ENCODE measurements at places on chromosomes 1 and 21.

DNA sequence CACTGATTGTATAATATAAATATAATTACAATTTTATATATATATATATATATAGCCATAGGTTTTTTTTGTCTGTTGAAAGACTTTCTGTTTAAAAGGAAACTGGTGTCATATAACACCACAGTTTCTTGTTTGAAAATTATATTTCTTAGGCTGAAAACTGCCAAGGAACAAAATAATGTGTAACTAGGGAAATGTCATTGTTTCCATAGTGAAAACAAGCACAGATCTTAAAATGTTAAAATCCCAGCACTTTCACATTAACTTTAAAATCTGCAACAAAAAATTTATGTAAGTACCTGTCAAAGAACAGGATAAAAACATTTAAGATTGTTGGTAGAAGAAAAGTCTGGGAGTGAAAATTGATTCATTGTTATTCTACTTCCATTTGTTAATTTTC, 104.2 kb downstream of the ATP6V1G3 start:
- no peak for DNase-seq

- no peak for DNase-seq
Measured at GRCh38 chr1:208533746-208534598, 289.8 kb upstream of the PLXNA2 start.

DNA sequence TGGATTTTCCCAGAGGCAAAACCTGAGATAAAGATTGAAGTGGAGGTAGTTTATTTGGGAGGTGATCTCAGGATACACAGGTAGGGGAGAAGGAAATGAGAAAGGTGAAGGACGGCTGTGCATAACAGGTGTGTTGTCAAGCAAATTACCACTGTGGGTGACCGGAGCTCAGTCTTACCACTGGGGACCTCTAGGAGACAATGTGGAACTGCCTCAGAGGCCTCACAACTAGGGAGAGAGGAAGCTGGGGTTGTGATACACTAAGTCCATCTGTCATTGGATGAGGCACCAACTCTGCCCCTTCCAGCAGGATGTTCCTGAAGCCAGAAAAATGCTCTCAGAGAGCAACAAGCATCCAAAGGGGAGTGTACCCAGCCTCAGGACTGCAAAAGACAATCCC, 32.6 kb downstream of the GRIK3 start:
- no peak for DNase-seq

GRCh38 chr1:54949053-54949452, 31.4 kb upstream of the TMEM61 start:
- DNase-seq = no peak

GRCh38 chr1:10796029-10796944, at the start of gene CASZ1:
CASZ1 (minus strand) TSS chr1:10796646; CDS start chr1:10693889, 102,757 bp downstream.
- DNase-seq = peak; percentile 47

DNA sequence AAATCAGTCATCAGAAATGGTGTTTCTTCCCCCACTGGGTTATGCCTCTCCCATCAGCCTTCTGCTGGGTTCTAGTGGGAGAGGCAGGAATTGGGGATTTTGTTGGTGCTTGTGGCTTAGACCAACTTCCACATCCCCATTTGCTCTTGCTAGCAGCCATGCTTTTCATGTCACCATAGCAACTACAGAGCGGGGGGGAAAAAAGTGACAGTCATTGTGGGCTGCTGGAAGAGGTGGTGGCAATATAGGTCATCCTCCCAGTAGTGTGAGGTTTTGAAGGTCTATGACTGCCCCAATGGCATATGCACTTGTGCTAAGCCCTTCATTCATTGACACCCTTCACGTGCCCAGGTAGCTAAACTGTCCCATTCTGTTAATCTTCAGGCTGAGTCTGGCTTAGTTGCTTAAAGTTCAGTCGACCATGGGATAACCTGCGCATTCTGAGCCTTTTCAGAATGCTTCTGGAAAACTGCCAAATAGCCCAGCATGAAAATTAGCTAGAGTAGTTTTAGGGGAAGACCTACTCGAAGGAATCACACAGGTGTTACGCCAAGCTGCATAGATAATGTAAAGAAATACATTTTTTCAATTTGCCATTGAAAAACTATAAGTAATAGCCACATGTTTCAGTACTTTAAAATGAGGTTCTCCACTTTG, 53.7 kb upstream of the ZNF326 start:
- DNase-seq = no peak

DNA sequence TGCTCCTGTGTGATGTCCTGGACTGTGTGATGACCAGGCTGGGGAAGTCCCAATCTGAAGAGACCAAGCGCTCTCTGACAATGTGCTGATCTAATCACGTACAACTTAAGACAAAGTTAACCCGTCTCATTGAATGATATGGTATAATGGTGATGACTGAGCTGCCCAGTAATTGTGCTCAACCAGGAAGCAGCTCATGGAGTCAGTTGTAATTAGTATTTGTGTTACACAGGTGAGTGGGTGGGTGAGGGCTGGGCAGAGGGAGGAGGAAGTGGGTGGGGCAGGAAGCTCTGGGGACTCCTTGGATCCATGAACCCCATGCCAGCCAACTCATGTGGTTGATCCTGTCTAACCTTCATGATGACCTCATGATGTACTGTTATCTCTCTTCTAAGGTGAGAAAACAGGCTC, 8.7 kb upstream of the ECE1 start:
- no peak for DNase-seq

DNA sequence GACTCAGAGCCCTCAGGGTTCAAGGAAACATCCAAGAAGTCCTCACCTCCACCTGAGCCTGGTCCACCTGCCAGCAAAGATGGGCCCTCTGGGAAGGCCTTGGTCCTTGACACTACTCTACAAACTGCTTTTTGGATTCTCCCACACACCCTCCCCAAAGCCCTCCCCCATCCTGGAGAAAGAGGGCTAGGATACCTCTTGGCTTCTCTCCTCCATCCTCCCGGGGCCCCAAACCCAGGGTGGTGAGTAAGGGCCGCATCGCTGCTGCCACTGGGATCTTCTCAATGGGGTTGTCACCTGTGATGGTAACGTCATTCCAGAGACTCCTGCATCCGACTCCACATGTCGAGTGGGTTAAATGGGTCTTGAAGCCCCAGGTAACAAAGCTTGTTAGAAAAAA, 26.6 kb downstream of the MATN1 start:
- no peak for DNase-seq

DNA sequence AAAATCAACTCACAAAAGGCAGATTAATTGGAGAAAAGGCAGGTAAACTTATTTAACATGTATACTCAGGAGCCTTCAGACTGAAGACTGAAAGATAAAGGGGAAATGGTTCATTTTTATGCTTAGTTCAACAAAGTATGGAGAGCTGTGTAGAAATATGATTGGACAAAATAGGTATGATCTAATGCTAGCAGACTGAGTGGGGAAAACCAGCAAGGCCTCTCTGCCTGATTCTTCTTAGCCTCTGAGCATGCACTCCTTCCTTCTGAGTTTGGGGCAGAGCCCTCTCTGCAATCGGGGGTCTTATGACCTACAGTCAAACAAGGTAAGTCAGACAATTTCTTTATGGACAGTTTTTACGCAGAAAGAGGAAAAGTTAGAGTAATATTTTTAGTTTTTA, 38.8 kb upstream of the SUCO start:
- no peak for DNase-seq

- peak; percentile 77 for DNase-seq
Measured at GRCh38 chr1:211639475-211640300, 35.7 kb downstream of the NEK2 start.

DNA sequence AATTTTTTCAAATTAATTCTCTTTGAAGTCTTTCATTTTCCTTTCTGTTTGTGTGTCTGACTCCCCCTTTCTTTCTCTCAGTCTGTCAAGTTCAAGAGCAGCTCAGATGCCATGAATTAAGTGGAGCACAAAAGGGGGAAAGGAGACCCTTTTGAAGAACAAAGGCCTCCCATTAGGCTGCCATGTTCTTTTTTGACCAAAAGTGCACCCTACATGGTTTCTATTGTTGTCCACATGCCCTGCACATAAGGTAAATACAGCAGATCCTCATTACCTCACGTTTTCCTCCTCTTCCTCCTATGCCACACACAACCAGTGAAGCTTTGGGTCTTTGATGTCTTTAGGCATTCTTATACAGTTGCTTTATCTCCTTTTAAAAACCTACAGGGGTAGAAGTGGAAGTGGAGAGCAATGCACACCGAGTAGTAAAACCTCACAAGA, 47.7 kb downstream of the POU2F1 start:
- no peak for DNase-seq

- no peak for DNase-seq
Measured at GRCh38 chr1:151716771-151717631, at the start of gene CELF3. CELF3 (minus strand) TSS chr1:151716803; CDS start chr1:151716020, 783 bp downstream.

GRCh38 chr1:222791006-222791710, 23.7 kb upstream of the DISP1 start:
- DNase-seq = no peak

DNA sequence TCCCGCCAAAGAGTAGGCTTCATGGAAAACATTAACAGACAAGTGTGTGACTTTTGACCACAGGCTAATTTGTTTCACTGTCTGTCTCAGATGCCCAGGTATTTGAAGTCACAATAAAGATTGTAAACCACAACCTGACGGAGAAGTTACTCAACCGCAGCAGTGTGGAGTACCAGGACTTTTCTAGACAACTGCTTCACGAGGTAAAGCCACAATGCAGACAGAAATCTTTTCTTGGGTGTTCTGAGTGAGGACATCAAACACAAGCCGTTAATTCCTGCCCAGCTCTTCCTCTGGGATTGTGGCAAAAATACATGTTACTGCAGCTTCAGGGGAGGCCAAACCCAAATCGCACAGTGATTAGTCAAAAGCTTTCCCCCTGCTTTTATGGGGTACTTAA, 31.0 kb downstream of the UMODL1 start:
- no peak for DNase-seq

DNA sequence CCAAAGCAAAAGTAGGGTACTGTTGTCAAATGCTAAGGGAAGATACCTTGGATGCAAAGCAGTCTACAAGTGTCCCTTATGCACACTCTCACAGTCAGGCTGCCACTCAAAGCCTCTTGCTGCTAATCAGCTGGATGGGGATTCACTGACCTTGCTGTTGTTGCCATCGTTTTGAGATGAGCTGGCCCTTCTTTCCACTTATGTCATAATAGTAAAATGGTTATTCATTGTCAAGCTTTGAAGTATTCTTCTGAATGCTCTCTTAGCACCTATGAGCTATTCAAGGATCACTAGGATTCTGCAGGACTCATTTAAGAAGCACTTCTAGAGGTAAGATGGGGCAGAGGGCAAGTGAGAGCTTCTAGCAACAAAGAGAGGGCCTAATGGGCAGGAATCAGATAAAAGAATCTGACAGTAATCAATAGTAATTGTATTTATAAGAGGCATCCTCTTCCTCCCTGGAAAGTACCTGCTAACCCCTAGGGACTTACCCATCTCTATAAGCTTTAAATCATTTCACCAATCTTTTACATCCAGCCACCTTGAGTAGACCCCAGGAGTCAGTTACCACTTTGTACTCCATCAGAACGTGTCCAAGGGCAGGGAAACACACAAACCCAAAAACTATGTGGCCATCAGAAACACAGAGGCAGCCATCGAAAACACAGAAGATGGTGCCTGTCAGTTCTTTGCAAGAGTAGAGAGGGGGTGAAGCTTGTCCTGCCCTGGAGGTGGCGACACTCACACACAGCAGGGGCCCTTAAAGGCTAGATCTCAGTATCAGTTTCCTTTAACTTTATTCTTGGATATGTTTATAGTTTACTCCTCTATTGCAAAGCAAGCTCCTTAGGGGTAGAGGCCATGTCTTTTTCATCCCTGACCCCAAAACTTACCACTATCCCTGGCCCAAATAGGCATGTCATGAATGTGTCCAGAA, 103.7 kb upstream of the NFIA start:
- DNase-seq = no peak

DNA sequence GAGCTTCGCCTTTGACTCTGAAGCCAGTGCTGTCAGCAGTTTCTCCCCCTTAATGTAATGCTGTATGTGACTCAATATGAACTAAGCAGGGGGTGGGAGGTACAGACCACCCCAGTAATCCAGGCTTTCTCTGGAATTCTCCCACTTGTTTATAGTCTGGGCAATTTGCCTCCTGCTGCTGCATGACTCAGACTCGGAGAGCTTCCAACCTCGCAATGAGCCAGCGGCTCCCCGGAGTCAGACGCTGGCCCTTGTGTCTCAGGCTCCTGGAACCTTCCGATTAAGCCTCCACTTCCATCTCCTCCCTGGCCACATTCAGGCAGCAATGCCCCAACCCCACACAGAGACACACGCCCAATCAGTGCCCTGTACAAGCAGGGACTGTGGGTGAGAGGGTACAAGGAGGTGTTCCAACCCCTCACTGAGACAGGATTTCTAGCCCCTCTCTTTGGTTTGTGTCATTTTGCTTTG, 471.7 kb upstream of the VAMP3 start:
- DNase-seq = peak; percentile 96

DNA sequence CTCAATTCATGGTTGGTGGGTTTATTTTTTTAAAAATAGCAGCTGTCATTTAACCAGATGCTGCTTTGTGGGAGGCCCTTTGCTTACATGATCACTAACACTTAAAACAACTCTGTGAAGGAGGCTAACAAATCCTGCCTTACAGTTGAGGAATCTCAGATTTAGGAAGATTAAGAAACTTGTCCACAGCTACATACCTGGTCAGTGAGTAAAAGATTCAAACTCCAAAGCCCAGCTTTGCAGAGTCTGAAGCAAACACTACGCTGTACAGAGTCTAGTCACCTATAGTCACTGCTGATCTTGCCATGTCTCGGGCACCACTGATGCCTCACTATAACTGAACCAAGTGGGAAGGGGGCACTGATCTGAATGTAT, 535.4 kb downstream of the SMYD3 start:
- DNase-seq = no peak

- no peak for DNase-seq
Measured at GRCh38 chr1:26184086-26184485, 6.3 kb upstream of the CATSPER4 start.

DNA sequence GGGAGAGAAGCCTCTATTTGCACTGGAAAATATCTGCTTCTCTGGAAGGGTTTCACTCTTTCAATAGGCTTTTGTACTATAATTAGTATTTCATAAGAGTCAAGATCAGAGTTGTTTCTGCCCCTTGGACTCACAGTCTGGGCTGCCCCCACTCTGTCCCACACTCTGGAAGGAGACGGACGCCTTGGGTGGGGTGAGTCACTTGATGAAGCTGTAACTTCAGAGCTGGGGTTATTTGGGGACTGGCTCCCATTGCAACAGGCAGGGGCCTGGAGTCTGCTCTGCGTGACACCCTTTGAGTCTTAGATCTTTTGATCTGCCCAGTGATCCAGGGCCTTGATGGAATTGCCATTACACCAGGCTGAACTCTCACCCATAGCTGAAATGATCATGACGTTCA, 4.0 kb upstream of the KCNA10 start:
- DNase-seq = no peak

DNA sequence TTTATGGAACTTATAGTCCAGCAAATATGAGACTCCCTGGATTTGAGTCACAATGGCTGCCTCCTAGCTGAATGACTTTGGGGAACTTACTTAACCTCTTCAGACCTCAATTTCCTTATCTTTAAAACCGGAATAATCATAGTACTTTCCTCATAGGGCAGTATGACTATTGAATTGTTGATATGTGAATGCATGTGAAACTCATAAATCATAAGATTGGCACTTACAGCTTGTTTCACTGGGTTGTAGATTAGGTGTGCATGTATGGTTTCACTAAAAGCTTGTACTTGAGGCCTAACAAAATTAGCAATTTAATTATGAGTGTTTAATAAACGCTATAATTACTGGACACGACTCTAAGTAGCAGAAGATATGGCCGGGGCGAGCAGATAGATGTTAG, 72.5 kb downstream of the ST6GALNAC5 start:
- no peak for DNase-seq

- no peak for DNase-seq
Measured at GRCh38 chr1:165144757-165145397, 211.6 kb downstream of the LMX1A start.

- no peak for DNase-seq
Measured at GRCh38 chr1:204278251-204278650, 64.5 kb upstream of the GOLT1A start.

- DNase-seq = no peak
Measured at GRCh38 chr21:15928196-15928595, 198.4 kb downstream of the USP25 start.

Measured in brain pericyte (primary cell).